ENCODE measurements at places on chromosomes 7 and 10.

GRCh38 chr7:27751888-27752660 lies 12.1 kb downstream of the TAX1BP1 start:
- DNase-seq: no peak

- DNase-seq: no peak
Observed at GRCh38 chr7:155213955-155214740, 83.5 kb upstream of the INSIG1 start.

GRCh38 chr10:818010-818409 lies 113.5 kb downstream of the LARP4B start:
- no peak for DNase-seq

GRCh38 chr10:84267503-84268126 lies 22.8 kb downstream of the RGR start:
- DNase-seq: no peak

DNA sequence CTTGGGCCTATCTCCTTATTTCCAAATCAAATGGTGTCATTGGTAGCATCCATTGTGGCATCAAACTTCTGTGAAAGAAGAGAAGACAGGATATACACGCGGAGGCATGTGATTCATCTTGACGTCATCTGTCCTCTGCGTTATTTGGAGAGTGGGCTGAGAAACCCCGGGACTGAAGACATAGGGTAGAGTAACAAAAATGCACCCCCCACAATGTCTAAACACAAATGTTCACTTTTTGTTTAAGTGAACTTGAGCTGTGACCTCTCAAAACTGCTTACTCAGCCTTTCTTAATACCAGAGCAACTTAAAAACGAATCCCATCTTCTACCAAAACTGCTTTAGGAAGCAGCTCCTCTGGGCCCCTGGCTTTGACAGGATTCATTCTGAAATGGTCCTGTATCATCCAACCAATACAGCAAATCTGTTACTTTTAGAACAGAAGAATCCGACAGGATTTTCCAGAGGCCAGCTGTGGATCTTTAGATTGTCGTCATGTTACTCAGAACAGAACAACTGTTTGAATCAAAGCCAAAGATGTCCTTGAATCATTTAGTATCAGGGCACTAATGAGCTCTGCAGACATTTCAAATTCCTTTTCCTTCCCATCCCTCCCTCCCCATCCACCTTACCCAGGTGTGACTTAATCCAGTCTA lies 438.1 kb downstream of the SUGCT start:
- DNase-seq: no peak

DNA sequence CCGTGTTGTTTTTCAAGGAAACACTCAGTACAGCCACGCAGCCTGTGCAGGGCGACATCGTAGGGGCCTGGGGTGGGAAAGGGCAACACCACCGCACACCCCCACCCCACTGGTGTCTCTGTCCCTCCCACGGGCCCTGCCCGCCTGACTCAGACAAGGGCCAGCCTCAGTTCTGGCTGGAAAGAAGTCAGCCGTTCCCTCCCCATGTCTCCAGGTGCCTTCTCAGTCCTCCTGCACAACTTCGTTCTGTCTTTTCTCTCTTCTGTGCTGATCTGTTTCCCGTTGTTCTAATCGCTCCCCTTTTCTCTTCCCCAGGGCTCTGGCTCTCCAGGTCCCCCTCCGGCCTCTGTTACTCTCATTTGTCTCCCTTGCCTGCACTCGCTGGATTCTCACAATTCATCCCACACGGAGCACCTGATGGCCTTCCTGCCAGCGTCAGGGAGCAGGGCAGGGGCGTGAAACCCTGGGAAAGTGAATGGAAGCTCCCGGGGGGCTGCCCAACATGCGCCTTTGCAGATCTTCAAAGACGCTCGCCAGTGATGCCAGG lies 97.7 kb downstream of the WDR37 start:
- DNase-seq: no peak

DNA sequence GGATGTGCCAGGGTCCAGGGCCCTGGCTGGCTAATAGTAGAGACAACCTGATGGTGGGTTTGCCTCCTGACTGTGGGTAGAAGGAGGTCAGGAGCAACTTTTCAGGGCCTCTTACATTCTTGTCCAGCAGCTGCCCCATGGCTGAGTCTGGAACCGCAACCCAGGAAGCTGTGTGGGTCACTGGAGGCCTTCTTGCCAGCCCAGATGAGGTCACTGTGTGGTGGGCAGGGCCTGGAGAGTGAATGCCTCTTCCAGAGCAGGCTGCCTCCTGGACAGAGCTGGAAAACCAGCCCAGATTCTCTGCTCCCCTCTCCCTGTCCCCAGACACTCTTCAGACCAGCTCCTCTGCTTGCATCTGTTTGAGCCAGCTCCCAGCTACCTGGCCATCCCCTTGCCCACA lies 43.5 kb upstream of the LEP start:
- DNase-seq: no peak

DNA sequence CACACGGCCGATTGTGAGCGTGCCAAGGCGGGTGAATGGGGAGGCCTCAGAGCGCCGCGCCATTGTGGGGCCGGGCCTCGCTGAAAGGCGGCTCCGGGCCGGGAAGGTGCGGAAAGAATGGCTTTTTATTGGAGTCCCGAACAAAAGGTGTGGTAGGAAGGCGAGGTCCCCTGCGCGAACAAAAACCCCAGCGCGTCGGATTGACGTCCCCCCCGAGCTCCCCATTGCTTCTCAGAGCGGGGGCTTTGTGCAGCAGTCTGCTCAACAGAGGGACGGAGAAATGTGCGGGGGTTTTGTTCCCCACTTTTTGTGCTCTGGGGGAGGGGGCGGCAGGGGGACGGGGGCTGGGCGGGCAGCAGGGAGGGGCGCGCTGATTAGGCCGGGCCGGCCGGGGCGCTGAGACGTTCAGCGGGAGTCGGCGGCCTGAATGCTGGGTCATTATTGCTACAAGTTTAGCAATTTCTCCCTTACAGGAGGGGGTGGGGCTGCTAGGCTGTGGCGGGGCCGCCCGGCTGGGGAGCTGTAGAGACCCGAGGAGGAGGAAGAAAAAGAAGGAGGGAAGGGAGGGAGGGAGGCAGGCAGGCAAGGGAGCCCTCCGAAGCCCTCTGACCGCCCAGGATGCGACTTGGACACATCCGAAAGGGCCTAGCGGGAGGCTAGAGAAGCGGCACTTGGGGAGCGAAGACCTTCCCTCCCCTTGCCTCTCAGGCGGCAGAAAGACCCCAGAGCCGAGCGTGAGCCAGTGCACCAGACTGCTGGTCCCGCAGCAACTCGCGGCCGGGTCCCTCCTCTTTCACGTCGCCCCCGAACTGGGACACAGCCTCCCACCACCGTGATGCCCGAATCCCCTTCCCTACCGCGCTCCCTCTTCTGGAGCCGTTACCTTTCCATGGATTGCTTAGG lies 4.6 kb downstream of the NKX2-3 start:
- DNase-seq: no peak

- no peak for DNase-seq
Observed at GRCh38 chr10:76211691-76212090, 780.3 kb downstream of the LRMDA start.

GRCh38 chr7:157925383-157925875 lies 588.6 kb downstream of the DNAJB6 start:
- DNase-seq: no peak

- no peak for DNase-seq
Observed at GRCh38 chr10:31466313-31466712, 147.3 kb downstream of the ZEB1 start.

- no peak for DNase-seq
Observed at GRCh38 chr7:128852537-128853254, 10.0 kb upstream of the ATP6V1F start.

DNA sequence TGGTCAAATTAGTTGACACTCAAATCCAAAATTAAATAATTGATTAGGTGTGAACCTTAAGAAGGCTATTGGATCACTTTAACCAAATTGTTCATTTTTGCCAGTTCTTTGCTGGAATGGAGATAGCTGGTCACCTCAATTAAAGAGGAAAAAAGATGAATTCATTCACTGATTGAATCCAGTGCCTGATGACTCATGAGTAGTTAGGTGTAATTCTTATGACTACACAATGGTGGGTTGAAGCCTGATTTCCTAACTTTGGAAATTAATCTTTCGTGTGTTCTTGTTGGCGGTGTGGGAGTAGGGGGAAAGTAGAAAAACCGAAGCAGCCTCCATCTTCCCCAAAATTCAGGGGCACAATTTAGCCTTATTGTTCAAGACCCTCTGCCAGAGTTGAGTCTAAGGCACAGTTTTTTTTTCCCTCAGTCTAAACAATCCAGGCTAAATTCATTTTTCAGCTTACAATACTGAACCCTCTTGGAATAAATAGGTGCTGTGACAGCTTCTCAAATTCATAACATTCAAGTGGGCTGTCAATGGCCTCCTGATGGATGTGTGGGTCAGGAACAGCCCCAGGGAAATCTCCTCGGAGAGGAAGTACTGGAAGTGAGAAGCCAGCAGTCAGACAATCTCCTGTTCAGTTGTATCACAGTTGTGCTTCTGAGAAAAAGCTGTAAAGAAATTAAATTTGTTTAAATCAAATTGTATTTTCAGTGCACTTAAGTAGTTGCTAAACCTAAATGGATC lies 356.6 kb downstream of the BBS9 start:
- no peak for DNase-seq

DNA sequence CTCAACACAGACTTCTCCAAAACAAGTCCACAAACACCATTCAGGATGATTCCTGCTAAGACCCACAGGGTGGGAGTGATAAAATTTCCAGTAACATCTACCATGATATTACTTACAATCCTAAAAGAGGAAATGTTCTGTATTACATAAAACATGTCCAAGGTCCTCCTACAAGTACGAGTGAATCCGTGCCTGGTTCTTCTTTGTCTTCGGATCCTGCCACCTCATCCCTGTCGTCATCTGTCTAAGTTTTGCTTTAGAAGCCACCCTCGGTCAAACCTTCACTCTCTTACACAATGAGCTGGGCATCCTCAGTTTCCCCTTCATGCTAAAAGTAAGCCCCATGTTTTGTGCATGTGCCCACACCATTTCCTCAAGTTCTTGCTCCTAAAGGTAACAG lies 279.0 kb downstream of the KCNMA1 start:
- no peak for DNase-seq

- DNase-seq: no peak
Observed at GRCh38 chr10:80168679-80169380, 36.3 kb downstream of the PLAC9 start.

- no peak for DNase-seq
Observed at GRCh38 chr7:76155938-76156337, 45.8 kb upstream of the SRRM3 start.

- no peak for DNase-seq
Observed at GRCh38 chr7:46156086-46156485, 235.0 kb upstream of the IGFBP3 start.

DNA sequence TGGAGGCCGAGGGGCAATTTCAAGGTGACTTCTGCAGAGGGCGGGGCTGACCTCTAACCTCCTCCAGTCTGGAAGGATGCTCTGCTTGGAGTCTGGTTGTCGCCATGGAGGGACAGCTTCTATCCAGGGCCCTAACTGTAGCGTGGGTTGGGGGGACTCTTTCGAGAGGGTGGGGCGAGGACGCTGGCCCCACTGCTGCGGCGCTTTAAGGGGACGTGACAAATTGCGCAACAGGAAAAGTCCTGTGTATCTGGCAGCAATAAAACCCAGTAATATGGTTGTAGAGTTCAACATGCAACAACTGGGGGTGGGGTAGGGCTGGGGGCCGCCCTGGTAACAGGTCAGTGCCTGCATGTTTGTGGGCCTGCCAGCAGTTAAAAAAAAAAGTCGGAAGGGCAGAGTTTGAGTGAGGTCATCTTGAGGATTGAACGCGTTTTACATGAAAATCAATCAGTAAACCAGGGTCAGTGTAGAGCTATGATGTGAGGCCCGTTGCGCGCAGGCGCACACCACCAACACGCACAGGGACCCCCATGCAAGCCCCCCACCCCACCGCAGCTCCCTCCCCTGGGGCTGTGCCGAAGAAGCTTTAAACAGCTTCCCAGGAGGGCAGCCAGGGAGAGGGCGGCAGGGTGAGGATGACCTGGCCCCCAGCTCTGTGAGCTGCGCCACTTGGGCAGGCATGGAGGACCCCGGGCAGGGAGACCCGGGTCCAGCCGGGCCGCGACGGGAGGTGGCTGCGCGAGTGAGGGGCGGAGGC lies 4.3 kb downstream of the SHH start:
- no peak for DNase-seq

- DNase-seq: no peak
Observed at GRCh38 chr10:132595854-132596253, 58.3 kb downstream of the INPP5A start.

GRCh38 chr7:134465491-134465890 lies 6.6 kb upstream of the AKR1B1 start:
- DNase-seq: no peak

DNA sequence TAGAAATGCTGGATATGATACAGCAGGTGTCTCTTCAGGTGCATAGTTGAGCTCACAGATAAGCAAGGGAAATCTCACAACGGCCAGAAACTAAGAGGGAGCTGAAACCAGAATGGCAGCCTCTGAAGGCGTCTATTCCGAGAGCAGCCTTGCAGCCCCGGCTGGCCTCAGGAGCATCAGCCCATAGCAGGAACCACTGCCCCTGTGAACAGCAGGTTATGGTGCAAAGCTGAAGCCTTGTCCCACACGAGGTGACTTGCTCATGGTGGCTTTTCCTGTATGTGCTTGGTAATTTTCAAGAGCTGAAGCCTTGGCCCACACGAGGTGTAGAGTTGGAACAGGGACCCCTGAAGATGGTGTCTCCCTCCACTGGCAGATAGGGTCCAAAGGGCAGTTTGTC lies 33.2 kb downstream of the BNIP3 start:
- no peak for DNase-seq

GRCh38 chr7:64183126-64183742 lies 23.8 kb upstream of the ZNF735 start:
- no peak for DNase-seq

DNA sequence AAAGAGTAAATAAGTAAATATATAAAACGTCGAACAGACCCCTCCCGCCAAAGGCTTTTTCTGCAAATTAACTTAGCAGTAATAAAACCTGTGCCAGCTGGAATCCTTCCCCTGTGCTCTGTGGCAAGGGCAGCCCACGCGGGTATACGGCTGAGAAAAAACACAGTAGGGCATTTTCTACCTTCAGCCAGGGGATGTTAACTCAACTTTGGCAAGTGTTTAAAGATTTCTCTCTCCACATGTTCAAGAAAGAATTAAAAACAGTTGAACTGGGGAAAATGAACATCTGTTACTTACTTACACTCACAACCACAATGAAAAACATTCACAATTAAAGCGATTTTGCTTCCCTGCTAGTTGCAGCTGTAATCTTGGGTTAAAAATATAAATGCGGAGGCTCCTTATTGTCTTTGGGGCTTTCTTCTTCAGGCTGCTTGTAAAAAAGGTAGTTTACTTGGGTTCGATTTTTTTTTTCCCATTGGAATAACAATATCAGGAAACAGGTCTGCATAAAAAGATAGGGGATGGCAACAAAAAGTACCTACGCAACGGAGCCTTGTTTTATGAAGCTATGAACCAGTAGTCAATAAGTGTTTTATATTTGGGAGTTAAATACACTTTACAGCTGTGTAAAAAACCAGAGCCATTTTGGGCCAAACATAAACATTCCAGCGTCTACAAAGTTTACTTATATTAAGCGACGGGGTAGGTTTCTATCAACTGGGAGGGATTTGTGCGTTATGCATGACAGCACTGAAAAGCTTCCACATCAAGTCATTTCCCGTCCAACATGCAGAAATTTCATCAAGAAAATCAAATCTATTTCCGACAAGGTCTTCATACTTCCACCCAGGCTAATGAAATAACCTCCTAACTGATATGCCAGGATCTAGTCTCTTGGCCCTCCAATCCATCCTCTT lies 132.7 kb downstream of the TAX1BP1 start:
- DNase-seq: no peak

- no peak for DNase-seq
Observed at GRCh38 chr10:133096616-133097269, 9.0 kb downstream of the ADGRA1 start.

GRCh38 chr10:129719889-129720590 lies 244.0 kb downstream of the EBF3 start:
- DNase-seq: no peak

Data from SW 1271 (cell line).